ENCODE measurements at places on chromosomes 12 and 14.

GRCh38 chr14:35079742-35080141 is 33.7 kb downstream of the FAM177A1 start:
- no peak for DNase-seq

GRCh38 chr12:113980537-113981337 is 14.6 kb upstream of the RBM19 start:
- no peak for DNase-seq

DNA sequence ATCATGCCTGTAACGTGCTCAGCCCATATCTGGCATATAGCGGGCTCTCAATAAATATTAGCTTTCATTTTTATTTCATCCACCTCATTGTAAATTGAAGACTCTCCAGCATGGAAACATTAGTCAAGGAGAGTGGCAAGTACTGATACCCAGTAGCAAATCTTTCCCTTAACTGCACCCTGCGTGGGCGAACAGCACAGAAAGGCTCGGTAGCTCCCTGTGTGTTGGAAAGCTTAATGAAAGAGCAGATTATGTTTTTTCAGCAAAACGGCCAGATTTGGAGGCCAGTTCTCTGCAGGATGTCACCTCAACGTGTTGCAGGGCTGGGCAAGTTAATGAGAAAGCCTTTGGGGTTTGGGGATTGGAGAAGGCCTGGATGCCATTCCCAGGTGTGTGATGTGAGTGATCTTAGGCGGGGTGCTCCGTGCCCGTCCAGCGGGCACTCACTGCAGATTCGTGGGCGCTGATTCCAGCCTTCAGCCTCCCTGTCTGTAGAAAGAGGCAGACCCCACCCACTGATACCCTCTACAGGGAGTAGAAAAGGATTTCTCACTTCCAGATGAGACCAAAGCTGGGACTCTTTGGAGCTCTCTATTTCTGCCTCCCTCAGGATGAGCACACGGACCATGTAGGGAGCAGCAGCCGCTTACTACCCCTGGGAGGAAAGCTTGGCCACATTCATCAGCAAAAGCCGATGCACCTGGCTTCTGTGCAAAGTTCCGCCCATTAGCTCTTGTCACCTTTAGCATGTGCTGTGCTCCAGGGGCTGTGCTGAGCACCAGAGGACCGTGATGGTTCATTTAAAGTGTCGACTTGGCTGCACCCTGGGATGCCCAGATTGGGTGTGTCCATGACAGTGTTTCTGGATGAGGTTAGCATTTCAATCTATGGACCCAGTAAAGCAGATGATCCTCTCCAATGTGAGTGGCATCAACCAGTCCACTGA is 29.1 kb downstream of the C14orf132 start:
- DNase-seq, result no peak

- DNase-seq, result no peak
These were observed 25.9 kb downstream of the TMEM117 start for GRCh38 chr12:43861840-43862150.

DNA sequence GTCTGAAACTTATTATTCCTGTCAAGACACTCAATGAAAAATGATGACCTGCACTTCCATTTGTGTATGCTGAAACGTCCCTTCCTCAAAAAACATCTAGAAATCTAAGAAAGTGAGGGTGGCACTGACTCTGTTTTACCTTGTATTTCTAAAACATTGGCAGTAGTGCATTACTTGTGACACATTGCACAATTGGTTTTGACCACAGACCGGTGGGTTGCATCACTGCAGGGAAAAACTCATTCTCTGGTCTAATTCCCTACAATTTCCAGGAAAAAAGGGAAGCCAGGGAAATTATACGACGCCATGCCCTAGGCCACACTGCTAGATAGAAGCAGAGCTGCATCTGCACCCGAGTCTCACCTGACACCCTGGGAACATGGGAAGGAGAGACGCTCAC is 156.7 kb downstream of the NTF3 start:
- no peak for DNase-seq

GRCh38 chr12:120142231-120142877 is 25.8 kb upstream of the RAB35 start:
- DNase-seq, result no peak

DNA sequence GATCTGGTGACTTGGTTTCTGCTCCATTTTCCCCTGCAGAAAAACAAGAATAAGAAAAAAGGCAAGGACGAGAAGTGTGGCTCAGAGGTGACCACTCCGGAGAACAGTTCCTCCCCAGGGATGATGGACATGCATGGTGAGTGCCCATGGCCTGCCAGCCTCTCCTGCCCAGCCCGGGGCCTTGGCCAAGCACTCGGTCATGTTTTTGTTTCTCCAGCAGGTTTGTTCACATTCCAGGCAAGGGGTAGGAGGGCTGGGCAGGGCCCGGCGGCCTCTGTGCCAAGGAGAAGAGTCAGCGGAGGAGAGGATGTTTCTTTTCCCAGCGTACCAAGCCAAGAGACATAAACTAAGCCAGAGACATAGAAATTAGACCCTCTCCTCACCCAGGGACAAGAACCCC is 13.6 kb downstream of the BCL7A start:
- no peak for DNase-seq

Measured in central memory CD4-positive, alpha-beta T cell (primary cell).